ENCODE measurements at places on chromosomes 13 and 19. TPM values are rescaled to one million over a fixed set of nuclear protein-coding genes. Genes with fewer than 3 reads are reported as not detected.

GRCh38 chr19:45403781-45404556 is 900 bp downstream of the PPP1R13L start:
- DNase-seq = no peak

DNA sequence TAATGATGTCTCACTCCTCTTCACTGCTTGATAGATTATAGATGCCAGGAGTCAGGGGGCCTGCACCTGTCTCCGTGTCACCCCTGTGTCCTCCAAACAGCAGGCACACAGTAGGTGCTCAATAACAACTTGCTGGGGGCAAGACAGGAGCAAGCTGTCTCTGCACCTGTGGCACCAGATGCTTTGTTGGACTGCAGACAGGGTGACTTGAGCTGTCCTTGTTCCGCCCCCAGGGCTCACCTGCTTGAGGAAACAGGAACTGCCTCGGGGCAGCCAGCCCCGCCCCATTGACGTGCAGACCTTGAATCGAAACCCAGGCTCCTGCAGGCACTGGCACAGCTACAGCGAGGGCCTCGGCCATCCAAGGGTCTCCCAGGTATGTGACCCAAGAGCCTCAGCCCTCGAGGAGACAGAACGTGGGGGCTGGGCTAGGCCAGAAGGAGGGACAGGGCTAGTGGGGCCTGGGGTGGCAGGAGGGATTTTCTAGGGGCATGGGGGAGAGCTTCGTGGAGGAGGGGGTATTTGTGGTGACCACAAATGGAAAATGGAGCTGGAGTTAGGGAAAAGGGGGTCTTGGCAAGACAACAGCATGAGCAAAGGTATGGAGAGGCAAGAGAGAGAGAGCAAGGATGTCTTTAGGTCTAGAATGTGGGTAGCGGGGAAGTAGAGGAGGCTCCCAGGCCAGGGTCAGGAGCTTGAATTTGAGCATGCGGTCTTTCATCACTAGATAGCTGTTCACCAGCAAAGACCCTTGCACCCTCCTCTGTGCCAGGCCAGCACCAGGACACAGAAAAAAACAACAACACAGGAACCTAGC is at the start of gene HSH2D:
Gene HSH2D, plus strand, starts transcription at position 287 of the 817 bp plus-strand sequence. CDS start 5,066 bp downstream, outside the sequence.
- DNase-seq = no peak

IQCN gene
- 0.22 TPM for total RNA-seq

C19orf85 gene
- not detected for total RNA-seq

GRCh38 chr19:46068345-46069258 is 27.8 kb upstream of the IGFL4 start:
- DNase-seq = peak; percentile 86

DNA sequence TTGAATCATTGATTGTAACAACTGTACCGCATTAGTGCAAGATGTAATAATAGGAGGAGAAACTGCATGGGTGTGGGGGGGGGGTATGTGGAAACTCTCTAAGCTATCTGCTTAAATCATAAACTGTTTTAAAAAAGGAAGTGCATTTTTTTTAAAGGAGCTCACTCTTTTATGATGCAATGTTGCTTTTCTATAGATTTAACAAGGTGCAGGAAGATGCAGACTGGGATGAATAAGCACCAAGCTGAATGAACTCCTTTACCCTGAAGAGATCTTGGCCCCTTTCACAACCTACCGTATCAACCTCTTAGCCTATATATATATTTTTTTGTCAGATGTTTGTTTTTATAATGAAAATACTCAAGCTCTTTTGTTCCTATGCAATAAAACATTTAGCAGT is 95.9 kb downstream of the AKAP11 start:
- DNase-seq = no peak

SULT2A1 gene
- total RNA-seq = not detected

DNA sequence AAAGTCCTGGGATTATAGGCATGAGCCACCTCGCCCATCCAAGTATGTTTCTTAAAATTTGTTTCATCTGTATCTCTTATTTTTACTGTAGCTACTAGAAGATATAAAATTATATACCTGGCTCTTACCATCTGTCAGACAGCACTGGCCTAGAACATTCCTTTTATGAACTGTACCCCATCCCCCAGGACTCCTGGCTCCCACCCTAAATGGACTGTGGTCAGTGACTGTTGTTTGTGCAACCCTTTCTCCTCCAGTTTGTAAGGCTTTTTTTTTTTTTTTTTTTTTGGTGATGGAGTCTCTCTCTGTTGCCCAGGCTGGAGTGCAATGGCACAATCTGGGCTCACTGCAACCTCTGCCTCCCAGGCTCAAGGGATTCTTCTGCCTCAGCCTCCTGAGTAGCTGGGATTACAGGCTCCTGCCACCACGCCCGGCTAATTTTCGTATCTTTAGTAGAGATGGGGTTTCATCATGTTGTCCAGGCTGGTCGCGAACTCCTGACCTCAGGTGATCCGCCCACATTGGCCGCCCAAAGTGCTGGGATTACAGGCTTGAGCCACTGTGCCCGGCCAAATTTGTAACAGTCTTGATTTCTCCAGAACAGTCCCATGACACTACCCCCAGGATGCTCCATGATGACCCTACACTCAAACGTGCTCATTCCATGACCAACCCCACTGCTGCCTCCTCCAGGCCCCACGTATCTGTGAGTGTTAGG is 2.5 kb downstream of the NDUFA3 start:
- no peak for DNase-seq

Measured in SJSA1 (cell line).